ENCODE measurements at places on chromosomes 3 and 15.

DNA sequence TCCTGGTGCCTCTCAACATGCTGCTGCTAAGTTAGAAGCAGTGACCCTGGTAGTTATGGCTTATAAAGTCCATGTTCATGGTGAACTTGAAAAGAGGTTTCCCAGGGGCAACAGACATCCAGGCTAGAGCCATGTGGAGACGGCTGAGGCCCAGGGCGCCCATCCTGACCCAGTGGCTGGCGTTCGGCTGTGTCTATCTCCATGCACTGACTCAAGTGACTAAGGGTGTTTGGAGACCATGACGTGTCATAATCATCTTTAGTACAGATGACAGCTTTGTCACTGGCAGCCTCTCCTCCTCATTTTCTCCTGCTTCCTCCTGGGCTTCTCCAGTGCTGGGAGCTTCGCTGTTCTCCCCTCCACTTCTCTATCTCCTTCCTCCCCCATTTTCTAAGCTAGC is 287.4 kb upstream of the LYSMD4 start:
- no peaks in the 10 kb centered on the region for H3K27me3 ChIP-seq
- no peak overlapping the region for H3K4me3 ChIP-seq

DNA sequence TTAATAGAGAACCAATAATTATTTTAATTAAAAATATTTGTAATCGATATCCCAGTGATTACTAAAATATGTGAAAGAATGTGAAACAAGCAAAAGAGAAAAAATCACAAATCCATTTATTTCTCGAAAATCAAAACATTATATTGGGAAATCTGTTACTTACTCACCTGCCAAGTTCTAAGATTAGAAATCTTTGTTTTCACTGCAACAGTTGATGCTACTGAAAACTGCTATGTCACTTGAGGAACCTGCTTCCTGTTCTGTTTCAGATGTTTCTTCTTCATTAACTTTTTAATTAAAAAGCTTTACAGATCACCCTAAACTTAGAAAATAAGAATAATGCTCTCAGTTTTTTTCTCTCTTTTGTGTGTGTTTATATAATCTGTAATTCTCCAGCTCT is 13.7 kb upstream of the DPH6 start:
- DNase-seq = no peak
- H3K27me3 ChIP-seq = no peaks in the 10 kb centered on the region
- H3K4me3 ChIP-seq = no peak overlapping the region
- no peak overlapping the region for H3K27ac ChIP-seq
- H3K4me1 ChIP-seq = no peaks in the 10 kb centered on the region
- H3K36me3 ChIP-seq = no peaks in the 10 kb centered on the region

- H3K27ac ChIP-seq = no peak overlapping the region
- no peak for DNase-seq
- H3K4me1 ChIP-seq = peaks cover 7% of the 10 kb centered on the region
- H3K36me3 ChIP-seq = no peaks in the 10 kb centered on the region
Observed at GRCh38 chr3:142602619-142603385, 6.6 kb downstream of the PLS1 start.

- no peaks in the 10 kb centered on the region for H3K36me3 ChIP-seq
- DNase-seq = no peak
- H3K4me3 ChIP-seq = no peak overlapping the region
- H3K4me1 ChIP-seq = no peaks in the 10 kb centered on the region
- H3K27me3 ChIP-seq = no peaks in the 10 kb centered on the region
- no peak overlapping the region for H3K27ac ChIP-seq
Observed at GRCh38 chr3:171954690-171955383, 84.5 kb upstream of the FNDC3B start.

- H3K4me3 ChIP-seq = no peak overlapping the region
- no peak for DNase-seq
- H3K4me1 ChIP-seq = no peaks in the 10 kb centered on the region
- H3K27me3 ChIP-seq = no peaks in the 10 kb centered on the region
- H3K27ac ChIP-seq = no peak overlapping the region
Observed at GRCh38 chr3:122609798-122610559, 32.5 kb downstream of the PARP15 start.

GRCh38 chr15:57561041-57561711 is 30.5 kb upstream of the MYZAP start:
- H3K36me3 ChIP-seq = no peaks in the 10 kb centered on the region
- H3K27me3 ChIP-seq = no peaks in the 10 kb centered on the region

- H3K4me1 ChIP-seq = no peaks in the 10 kb centered on the region
- no peaks in the 10 kb centered on the region for H3K27me3 ChIP-seq
- H3K4me3 ChIP-seq = no peak overlapping the region
- H3K36me3 ChIP-seq = no peaks in the 10 kb centered on the region
- H3K27ac ChIP-seq = no peak overlapping the region
- no peak for DNase-seq
Observed at GRCh38 chr3:76582632-76583378, 457.1 kb upstream of the ROBO2 start.

- no peaks in the 10 kb centered on the region for H3K4me1 ChIP-seq
- no peak overlapping the region for H3K4me3 ChIP-seq
- H3K27me3 ChIP-seq = no peaks in the 10 kb centered on the region
- no peak for DNase-seq
Observed at GRCh38 chr3:170897978-170898377, 10.5 kb downstream of the EIF5A2 start.

DNA sequence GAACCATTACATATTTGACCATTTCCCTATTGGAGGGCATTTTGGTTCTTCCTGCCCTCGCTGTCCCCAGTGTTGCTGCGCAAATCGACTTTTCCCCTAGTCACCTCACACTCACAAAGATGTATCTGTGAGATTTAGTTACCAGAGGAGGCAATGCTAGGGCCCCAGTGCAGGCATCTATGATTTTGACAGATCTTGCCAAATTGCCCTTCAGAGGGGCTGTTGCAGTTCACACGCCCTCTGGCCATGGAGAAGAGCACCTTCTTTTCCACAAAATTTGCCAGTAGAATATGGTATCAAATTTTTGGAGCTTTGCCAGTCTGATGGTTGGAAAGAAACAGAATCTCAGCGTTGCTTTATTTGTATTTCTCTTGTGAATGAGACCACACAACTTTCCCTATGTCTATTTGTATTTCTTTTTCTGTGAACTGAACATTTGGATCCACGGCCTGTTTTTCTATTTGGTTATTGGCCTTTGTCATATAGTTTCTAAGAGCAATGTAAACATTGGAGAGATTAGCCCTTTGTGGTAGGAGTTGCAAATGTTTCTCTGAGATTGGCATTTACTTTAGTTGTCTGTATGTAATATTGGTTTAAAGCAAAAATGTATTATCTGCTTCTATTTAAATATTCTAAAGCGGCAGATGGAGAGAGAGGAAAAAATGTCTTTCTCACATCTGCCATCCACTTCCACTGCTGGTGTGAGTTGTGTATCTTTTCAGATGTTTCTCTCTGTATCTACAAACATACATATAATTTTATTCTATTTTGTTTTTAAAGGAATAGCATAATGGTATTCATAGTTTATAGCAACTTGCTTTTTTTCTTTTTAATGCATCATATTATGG is 66.1 kb downstream of the DNASE1L3 start:
- no peaks in the 10 kb centered on the region for H3K27me3 ChIP-seq
- peaks cover 19% of the 10 kb centered on the region for H3K4me1 ChIP-seq
- peak overlapping the region; percentile 15 for H3K27ac ChIP-seq
- H3K4me3 ChIP-seq = no peak overlapping the region
- no peak for DNase-seq

GRCh38 chr15:76345880-76346668 is 9.5 kb downstream of the ISL2 start:
- no peak for DNase-seq
- no peaks in the 10 kb centered on the region for H3K36me3 ChIP-seq
- H3K27me3 ChIP-seq = peaks cover 59% of the 10 kb centered on the region
- H3K4me1 ChIP-seq = peaks cover 15% of the 10 kb centered on the region

GRCh38 chr3:49641921-49642707 is 32.0 kb upstream of the APEH start:
- no peak overlapping the region for H3K27ac ChIP-seq
- no peaks in the 10 kb centered on the region for H3K36me3 ChIP-seq
- no peak overlapping the region for H3K4me3 ChIP-seq

- H3K36me3 ChIP-seq = no peaks in the 10 kb centered on the region
- H3K27me3 ChIP-seq = no peaks in the 10 kb centered on the region
- DNase-seq = no peak
- no peak overlapping the region for H3K27ac ChIP-seq
Observed at GRCh38 chr15:71708741-71709140, 101.6 kb upstream of the NR2E3 start.

GRCh38 chr15:57551715-57552677 is 39.7 kb upstream of the MYZAP start:
- DNase-seq = no peak
- no peaks in the 10 kb centered on the region for H3K27me3 ChIP-seq
- H3K4me3 ChIP-seq = no peak overlapping the region
- H3K27ac ChIP-seq = peak overlapping the region; percentile 22

GRCh38 chr15:87944050-87944449 is 312.5 kb downstream of the NTRK3 start:
- no peaks in the 10 kb centered on the region for H3K27me3 ChIP-seq
- H3K36me3 ChIP-seq = no peaks in the 10 kb centered on the region
- H3K27ac ChIP-seq = no peak overlapping the region
- DNase-seq = no peak
- no peaks in the 10 kb centered on the region for H3K4me1 ChIP-seq

DNA sequence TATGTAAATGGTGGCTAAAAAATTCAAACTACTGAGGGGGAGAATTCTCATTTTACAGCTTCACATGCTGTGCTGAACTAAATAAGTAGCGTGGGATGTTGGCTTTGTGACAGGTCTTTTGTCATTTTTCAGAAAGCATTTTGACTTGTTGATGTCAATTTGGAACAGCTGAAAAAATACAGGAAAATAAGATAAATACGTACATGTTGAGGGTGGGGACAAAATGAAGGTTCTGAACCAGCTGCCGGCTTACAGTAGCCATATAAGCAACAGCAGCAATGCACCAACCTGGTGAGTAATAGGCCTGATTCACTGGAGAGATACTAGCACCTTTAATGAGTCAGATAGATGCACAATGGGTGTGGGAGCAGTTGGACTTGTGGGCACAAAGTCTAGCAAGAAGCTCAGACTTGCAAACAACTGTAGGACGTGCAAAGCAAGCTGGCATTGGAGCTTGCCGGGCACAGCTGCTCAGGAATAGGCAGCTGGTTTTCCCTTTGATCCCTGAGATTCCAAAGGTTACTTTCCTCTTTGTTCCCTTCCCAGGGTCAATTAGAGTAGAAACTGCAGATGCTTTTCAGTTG is 12.9 kb downstream of the B3GNT5 start:
- peaks cover 15% of the 10 kb centered on the region for H3K4me1 ChIP-seq
- no peaks in the 10 kb centered on the region for H3K36me3 ChIP-seq
- peak overlapping the region; percentile 32 for H3K27ac ChIP-seq
- H3K27me3 ChIP-seq = no peaks in the 10 kb centered on the region
- no peak overlapping the region for H3K4me3 ChIP-seq
- DNase-seq = no peak

GRCh38 chr15:96948981-96949380 is 618.5 kb downstream of the NR2F2 start:
- no peaks in the 10 kb centered on the region for H3K36me3 ChIP-seq
- no peak overlapping the region for H3K4me3 ChIP-seq
- no peak for DNase-seq
- H3K27ac ChIP-seq = no peak overlapping the region

DNA sequence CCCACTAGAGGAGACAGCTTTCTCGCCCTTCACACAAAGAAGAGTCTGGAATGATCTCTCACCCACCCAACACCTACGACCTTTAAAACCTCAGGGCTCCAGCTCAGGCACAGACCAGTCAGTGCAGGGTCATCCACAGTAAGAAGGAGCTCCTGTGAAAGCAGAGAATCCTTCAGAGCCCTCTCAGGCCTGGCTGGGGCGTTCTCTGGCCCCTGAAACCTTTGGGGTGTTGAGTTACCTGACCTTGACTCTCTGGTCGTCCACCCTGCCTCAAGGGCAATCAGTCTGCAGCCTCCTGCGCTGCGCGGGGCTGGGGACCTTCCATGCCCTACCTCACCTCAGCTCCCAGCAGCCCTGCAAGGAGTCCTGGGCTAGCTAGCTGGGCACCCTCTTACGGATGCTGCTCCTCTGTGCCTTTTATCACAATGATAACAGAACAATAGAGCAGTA is 106.2 kb downstream of the ADCY5 start:
- no peaks in the 10 kb centered on the region for H3K27me3 ChIP-seq
- no peaks in the 10 kb centered on the region for H3K36me3 ChIP-seq
- no peaks in the 10 kb centered on the region for H3K4me1 ChIP-seq
- no peak overlapping the region for H3K27ac ChIP-seq

DNA sequence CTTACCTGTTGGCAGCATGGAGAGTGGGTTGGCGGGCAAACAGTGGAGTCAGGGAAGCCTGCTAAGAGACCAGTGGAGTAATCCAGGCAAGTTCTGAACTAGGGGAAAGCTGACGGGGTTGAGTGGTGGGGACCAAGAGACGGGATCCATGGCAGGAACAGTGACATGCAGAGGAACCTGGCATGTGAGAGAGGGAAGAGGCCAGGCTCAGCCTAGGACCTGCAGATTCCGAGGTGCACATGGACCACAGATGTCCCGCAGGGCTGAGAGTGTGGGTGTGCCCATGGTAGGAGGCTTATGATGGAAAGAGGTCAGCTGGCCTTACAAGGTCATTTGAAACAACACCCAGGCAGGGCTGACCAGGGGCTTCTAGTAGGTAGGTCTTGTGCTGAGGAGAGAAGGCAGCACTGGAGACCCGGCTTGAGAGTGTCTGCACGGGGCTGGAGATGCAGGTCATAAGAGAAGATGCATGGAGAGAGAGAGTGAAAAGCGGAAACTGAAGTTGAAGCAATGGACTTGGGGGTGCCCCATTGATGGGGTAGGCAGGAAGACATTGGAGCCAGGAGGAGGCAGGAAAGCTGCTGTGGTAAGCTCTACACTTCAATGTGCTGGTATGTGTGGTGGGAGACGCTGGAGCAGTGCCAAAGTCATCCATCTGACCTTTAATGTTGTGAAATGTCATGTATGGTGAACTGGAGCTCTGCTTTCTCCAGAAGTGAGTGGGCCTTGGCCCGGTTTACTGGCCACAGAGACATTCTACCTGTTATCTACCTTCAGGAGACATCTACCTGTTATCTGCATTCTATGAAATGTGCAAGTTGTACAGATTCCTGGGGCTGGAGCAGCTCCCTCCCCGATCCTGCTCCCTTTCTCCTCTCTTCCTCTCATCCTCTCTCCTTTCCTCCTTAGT is 4.6 kb downstream of the SPSB4 start:
- no peak overlapping the region for H3K27ac ChIP-seq
- peaks cover 7% of the 10 kb centered on the region for H3K4me1 ChIP-seq
- H3K27me3 ChIP-seq = no peaks in the 10 kb centered on the region
- no peak overlapping the region for H3K4me3 ChIP-seq
- no peaks in the 10 kb centered on the region for H3K36me3 ChIP-seq

GRCh38 chr3:106825962-106826605 is 551.2 kb upstream of the CCDC54 start:
- H3K36me3 ChIP-seq = no peaks in the 10 kb centered on the region
- DNase-seq = no peak
- H3K4me1 ChIP-seq = no peaks in the 10 kb centered on the region
- H3K27ac ChIP-seq = no peak overlapping the region
- no peaks in the 10 kb centered on the region for H3K27me3 ChIP-seq

GRCh38 chr3:89522155-89522554 is 414.7 kb downstream of the EPHA3 start:
- no peak overlapping the region for H3K4me3 ChIP-seq
- no peaks in the 10 kb centered on the region for H3K36me3 ChIP-seq
- no peaks in the 10 kb centered on the region for H3K27me3 ChIP-seq
- H3K4me1 ChIP-seq = no peaks in the 10 kb centered on the region
- no peak for DNase-seq

- no peak overlapping the region for H3K4me3 ChIP-seq
- no peaks in the 10 kb centered on the region for H3K27me3 ChIP-seq
- H3K4me1 ChIP-seq = no peaks in the 10 kb centered on the region
- H3K27ac ChIP-seq = no peak overlapping the region
- peak; percentile 11 for DNase-seq
- no peaks in the 10 kb centered on the region for H3K36me3 ChIP-seq
Observed at GRCh38 chr3:151379083-151379734, 5.3 kb downstream of the P2RY12 start.

Measured in pancreas (tissue), 10 donors.